SW480 (cell line): ENCODE measurements at places on chromosomes 4 and X.
A peak's percentile ranks its signal among the peaks of the same experiment; 100 is the strongest.

DNA sequence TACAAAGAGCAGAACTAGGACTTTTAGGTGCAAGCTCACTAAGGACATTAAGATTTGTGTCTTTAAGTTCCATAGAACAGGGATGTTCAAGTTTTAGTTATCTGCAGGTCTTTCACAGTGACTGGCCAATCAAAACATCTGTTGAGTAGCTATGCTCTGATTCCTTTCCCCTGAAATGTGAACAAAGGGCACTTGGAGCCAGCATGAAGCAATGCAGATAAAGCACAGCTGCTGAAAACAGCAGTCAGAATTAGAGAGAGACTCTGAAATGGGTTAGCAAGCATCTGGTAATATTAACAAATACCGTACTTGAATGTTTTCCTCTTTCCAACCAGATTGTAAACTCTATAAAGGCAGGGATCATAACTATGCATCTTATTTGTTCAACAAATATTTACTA, 276.9 kb downstream of the RAB28 start:
- DNase-seq: no peak

GRCh38 chr4:634599-634985, 9.2 kb downstream of the PDE6B start:
- DNase-seq: no peak

DNA sequence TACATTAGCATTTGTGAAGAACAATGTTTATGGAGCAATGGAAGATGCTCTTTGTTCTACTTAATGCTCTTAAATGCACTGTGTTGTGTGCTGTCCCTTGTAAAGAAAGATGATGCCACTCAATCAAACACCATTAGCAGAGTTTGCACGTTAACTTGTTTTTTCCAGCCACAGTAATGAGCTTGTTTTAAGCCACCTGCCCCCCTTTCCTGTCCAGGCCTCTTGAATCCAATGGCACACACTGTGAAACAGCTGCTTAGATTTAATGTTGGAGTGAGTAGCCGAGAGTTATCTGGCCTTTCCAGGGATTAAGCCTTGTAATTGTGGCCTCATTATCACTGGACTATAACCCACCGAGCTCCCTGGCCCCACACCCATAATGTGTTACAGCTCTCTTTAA, 86.0 kb downstream of the PAK3 start:
- DNase-seq: no peak

- DNase-seq: no peak
These were observed 13.5 kb downstream of the TTC29 start for GRCh38 chr4:146932116-146932515.

- DNase-seq: no peak
These were observed 9.4 kb downstream of the FHIP1A start for GRCh38 chr4:151418385-151418784.

DNA sequence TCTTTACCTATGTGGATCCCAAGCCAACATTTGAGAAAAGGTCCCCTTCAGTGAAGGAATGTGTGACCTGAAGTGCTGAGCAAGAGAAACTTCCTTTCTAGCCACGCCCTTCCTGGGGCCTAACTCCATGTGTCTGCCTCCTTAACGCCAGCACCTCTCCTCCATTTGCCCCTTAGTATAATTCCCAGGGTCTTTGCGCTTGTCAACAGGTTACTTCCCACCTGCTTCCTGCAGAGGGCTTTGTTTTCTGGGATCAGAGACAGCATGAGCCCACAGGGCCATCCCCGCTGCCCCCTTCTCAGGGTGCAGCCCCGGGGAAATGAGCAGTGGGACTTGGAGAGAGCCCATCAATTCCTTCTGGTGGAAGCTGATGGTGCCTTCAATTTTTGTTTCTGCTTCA, 45.9 kb upstream of the DRD5 start:
- no peak for DNase-seq

GRCh38 chr4:52907510-52907909, 45.4 kb downstream of the RASL11B start:
- no peak for DNase-seq

GRCh38 chr4:41880022-41880837, 55.0 kb upstream of the TMEM33 start:
- no peak for DNase-seq

DNA sequence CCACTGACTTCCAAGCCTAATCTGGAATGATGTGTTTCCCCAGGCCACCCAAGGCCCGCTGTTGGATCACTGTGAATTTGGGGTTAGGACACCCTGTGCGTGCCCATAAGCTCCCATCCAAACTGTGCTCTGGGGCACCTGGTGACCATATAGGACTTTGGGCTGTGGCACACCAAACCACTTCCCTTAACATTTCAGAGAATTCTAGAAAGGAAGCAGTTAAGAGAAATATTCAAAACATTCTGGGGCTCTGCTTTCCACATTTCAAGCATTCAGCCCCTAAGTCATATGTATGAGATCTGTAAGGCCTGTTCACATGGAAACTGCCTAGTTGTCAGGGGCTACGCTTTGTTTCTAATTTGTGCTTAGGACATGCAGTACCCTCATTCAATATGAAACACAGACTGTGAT, 14.4 kb downstream of the VGLL1 start:
- no peak for DNase-seq

- no peak for DNase-seq
These were observed 104.6 kb downstream of the FBXW7 start for GRCh38 chr4:152431291-152431690.

DNA sequence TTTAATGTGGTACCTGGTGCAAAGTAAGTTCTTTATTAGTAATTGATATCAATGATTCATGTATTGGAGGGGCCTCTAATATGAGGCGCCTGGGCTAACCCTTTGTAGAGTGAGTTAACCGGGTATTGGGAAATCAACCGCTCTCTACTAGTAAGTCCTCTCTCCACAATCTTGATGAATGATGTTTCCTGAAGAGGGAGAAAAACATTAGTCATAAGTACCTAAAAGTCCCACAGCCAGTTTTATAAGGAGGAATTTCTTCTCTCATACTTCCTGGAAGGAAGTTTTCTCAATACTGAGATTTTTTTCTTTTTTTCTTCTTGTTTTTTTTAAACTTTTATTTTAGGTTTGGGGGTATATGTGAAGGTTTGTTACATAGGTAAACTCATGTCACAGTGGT, 62.3 kb downstream of the AGTR2 start:
- DNase-seq: no peak

GRCh38 chr4:180799798-180800197, 1443.4 kb upstream of the TENM3 start:
- no peak for DNase-seq

DNA sequence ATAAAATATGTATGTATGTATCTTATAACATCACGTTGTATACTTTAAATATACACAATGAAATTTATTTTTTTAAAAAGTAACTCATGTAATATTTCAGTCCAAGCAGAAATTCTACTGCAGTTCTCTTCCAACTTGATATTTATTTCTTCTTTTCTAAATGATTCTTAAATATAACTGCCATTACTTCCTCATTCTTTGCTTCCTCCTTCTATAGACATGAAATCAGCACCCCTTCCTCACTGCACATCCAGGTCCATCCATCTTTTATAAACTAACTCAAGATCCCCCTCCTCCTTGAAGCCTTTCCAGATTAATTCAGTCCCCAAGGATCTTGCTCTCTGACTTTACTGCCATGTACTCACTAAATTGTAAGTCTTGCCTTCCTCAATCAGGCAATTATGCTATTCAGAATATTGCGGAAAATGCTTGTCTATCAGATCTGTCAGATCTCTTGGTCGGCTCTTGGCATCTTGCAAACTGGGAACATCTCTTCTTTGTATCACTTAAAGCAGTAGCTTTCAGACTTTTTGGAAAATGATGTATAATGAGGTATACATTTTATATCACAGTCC, 3.7 kb downstream of the GPRIN3 start:
- DNase-seq: no peak

DNA sequence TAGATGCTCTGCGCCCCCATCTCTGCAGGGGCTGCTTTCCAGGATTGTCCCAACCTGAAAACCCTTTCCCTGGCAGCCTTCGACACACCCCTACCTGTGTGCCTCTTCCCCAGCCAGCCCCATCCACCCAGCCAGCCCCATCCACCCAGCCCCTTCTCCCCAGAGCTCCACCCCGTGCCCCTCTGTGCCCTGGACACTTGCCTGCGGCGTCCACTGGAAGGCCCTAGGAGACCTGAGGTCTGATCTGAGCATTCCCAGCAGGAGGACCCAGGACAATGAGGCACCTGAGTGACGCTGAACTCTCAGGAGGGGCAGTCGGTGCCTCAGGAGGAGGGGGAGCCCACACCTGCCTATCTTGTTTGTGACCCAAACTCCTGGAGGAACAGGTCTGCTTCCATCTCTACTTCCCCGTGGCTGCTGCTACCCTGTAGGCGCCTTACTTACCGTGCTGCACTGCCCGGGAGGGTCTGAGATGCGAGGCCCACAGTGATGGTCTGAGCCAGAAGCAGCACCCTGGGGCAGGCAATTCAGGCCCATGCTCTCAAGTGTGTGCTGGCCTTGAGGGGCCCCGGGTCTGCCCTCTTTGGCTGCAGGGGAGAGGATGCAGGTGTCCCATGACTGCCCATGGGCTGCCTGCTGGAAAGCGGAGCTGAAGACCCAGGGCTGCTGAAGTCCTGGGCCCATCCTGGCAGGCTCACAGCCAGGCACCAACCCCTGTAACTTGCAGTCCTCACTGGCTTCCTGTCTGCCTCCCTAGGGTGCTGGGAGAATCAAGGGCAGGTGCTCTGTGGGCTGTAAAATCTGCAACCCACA, 4.9 kb downstream of the LRPAP1 start:
- no peak for DNase-seq

- DNase-seq: no peak
These were observed 499.8 kb downstream of the MID1IP1 start for GRCh38 chrX:39301036-39301435.

GRCh38 chr4:175536852-175537453, 275.1 kb downstream of the GPM6A start:
- DNase-seq: peak; percentile 40

DNA sequence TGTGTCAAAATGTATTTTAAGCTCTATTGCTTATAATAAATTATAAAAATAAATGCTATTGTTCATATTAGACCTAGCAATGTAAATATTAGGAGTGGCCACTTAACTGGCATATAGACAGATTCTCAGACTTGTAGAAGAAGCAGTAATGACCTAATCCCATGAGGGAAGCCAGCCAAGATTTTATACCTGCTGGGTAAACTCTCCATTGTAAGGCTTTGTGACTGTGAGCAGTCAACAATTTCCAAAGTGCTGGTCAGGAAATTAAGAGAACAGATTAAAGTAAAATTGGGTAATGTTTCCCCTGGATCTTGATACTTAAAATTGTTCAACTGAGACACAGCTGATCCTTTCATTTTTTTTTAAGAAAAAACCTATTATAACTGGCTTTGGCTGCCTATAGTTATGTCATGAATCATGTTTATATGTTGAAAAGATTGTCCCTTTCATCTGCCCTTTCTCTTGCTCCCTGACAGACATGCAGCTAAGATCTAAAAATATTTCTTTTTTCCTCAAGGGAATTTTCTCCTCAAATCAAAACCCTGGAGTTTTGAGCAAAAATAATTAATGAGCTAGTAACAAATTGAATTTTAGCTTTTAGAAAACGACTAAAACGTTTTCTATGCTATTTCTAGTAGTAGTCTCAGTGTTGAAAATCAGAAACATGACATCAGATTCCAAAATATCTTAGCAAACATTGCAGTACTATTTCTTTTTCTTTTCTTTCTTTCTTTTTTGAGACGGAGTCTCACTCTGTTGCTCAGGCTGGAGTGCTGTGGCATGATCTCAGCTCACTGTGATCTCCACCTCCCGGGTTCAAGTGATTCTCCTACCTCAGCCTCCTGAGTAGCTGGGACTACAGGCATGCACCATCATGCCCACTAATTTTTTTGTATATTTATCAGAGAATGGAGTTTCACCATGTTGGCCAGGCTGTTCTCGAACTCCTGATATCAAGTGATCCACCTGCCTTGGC, 77.9 kb downstream of the ADGRL3 start:
- no peak for DNase-seq

DNA sequence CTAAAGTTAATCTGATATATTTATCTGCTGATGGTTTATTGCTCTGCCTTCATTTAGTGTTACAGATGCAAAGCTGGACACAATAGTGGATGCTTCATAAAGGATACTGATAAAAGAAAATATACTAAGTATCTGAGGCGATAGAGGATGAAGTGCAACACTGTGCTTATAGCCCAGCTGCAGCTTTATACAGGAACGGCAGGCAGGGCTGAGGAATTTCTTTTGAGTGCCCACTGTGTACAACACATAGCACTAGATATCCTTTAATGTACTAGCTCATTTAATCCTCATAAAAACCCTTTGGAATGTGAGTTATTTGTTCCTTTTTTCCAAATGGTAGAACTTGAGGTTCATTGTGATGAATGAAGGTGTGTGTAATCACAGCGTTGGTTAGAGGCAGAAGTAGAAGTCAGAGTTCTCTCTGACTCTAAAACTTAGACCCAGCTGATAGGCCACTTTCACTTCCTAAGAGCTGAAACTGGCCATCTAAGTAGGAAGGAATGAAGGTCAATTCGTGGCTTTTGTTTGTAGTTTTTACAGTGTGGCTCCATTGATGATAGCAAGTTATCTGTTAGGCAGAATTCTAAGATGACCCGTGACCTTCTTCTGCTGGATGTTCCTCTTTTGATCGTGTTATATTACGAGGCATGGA, 138.0 kb downstream of the VEGFC start:
- no peak for DNase-seq

- DNase-seq: no peak
These were observed 8.8 kb downstream of the INTU start for GRCh38 chr4:127641524-127641923.

- DNase-seq: no peak
These were observed 166.5 kb downstream of the PRR32 start for GRCh38 chrX:126985981-126986380.

DNA sequence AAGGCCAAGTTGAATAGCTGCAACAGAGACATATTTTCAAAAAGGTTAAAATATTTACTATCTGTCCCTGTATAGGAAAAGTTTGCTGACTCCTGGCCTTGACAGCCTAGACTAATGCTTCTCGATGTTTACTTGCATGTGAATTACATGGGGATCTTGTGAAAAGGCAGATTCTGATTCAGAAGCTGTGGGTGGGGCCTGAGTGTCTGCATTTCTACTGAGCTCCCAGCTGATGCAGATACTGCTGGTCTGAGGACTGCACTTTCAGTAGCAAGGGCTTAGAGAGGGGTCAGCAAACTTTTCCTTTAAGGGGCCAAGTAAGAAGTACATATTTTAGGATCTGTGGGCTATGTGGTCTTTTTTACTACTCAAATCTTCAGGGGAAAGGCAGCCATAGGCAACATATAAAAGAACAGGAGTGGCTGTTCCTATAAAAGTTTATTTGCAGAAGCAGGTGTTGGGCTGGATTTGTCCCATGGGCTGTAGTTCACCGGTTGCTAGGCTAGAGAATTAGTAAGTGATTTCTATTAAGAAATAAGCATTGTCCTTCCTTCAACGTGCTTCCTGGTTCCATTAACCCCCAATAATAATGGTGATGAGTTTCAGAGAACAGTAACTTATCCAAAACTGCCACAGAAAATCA, 97.2 kb upstream of the PDE5A start:
- no peak for DNase-seq
